ENCODE measurements at places on chromosomes 7 and 10.

- DNase-seq: no peak
These were observed 76.8 kb downstream of the CREB3L2 start for GRCh38 chr7:137925091-137925490.

DNA sequence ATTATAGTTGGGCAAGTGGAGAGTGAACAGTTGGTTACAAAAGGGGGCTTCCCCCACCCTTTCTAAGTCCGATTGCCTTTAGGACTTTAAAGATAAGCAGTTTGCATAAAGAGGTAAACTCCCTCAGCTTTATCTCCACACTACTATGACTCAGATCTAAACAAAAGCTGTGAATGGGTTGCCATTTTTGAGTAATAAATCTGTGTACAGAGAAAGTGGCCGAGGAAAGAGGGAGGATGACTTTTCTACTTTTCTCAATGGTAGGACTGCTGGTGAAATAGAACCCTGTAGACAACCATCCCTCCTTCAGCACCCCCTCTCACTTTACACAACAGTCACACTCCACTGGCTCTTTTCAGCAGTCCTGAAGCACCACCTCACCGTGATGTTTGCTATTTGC lies 71.2 kb downstream of the DNMBP start:
- no peak for DNase-seq

DNA sequence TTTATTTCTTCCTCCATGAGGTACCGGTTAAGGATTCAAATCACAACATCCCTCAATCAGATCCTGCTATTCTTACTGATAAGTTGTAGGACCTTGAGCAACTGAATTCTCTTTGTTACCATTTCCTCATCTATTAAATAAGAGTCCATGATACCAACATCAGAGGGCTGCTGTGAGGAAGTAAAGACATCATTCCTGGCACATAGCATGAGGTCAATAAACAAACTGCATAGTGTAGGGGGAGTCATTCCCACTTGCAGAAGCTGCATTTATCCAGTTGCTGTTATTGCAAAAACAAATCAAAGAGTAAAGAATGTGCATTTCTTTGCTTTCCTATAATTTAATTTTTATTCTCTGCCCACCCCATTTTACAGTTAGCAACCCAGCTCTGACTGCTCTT lies 36.8 kb downstream of the LDB3 start:
- no peak for DNase-seq

- no peak for DNase-seq
These were observed 70.5 kb upstream of the ABCB5 start for GRCh38 chr7:20545016-20545415.

DNA sequence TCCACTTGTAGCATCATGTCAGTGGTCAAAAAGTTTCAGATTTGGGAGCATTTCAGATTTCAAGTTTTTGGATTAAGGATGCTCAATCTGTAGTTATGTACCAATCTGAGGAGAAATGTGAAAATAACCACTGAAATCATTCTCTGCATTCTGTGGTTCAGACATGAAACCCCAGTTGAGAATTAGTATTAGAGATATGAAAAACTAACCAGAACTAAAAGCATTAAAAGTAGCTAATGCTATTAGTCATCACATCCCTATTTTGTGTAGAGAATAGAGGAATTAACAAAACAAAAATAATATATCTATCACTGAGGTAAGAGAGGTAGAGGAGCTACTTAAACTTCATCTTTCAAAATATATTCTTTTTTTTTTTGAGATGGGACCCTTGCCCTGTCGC lies 28.0 kb downstream of the MICU1 start:
- DNase-seq: no peak

GRCh38 chr7:135536150-135536549 lies 21.6 kb upstream of the NUP205 start:
- DNase-seq: no peak

GRCh38 chr7:92809760-92810573 lies 26.4 kb downstream of the CDK6 start:
- DNase-seq: peak; percentile 73

DNA sequence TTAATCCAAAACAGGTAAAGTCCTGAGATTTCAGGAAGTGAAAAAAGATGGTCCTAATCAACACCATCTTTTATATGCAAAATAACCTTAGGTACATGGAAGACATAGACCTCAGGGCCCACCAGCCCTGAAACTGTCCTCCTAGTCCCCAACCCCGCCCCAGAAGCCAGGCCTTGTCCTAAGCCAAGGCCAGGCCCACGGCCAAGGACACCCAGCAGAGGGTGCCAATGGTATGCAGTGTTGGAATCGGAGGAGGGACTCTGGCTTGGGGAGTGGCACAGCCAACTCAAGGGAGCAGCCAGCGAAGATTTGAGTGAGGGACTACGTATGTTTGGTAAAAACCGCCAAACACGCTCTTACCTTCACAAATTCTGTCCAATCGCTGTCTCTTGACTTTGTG lies 96.7 kb downstream of the ZRANB1 start:
- DNase-seq: no peak

DNA sequence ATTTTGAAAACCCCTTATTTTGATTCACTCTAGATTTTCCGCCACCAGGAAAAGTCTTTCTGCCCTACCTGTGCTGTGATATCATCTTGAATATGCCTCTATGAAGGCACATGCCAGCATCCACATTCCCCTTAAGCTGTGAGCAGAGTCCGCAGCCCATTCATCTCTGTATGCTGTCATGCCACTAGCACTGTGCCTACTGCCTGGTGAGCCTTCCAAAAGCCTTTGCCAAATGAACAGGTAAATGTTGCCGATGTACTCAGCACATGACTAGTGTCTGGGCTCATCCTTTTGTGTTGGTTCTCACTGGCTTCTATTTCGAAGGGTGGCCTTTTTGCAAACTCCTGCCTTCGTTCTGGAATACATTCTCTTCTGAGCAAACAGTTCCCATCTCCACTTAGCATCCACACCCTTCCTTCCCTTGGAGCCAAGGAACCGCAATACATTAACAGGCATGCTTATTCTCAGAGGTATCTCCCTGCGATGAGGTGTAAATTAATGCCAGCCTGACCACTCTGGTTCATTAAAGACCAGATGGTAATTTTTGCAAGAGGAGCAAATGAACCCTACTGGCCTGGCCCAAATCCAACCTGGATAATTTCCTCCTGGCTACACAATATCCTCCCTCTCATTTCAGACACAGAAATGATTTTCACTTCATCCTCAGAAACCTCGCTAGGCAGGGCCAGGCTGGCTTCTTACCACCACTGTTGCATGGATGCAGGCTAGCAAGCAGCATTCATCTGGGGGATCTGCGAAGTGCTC lies 339.7 kb upstream of the NFE2L3 start:
- no peak for DNase-seq

GRCh38 chr10:92323079-92323478 lies 32.1 kb downstream of the MARCHF5 start:
- no peak for DNase-seq

DNA sequence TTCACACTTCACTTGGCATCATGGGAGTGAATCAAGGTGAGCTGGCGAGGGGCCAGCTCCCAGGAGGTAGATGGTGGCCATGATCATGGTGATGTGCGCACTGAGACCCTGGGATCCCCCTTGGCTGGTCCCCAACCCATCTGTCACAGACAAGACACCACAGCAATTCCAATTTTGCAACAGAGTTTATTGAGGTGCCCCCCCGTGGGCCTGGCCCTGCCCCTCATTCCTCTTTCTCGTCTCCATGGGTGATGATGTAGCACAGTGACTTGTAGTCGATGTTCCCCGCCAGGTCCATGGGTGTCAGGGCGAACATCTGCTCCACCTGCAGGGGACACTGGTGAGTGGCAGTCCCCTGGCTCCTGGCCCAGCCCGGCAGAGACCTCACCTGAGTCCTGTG lies 2.4 kb downstream of the MYL7 start:
- DNase-seq: no peak

DNA sequence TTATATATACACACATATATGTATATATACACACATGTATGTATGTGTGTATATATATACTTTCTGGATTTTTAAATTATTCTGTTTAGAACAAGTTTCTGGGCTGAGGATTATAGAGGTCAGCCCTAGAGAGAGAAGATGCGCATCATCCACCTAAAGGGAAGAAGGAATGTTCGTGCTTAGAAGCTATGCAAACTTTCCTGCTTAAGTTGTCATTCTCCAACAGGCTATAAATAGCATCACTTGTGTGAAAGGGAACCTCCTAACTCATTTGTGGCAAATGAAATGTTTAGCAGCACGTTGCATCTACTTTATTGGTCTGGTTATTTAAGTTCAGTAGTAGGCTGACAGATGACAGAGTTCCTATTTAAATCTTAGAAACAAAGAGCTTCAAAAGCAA lies 23.9 kb upstream of the TPK1 start:
- no peak for DNase-seq

GRCh38 chr7:107686816-107687387 lies 26.3 kb downstream of the SLC26A4 start:
- DNase-seq: no peak

- DNase-seq: no peak
These were observed 23.8 kb upstream of the ZNF735 start for GRCh38 chr7:64183126-64183742.

DNA sequence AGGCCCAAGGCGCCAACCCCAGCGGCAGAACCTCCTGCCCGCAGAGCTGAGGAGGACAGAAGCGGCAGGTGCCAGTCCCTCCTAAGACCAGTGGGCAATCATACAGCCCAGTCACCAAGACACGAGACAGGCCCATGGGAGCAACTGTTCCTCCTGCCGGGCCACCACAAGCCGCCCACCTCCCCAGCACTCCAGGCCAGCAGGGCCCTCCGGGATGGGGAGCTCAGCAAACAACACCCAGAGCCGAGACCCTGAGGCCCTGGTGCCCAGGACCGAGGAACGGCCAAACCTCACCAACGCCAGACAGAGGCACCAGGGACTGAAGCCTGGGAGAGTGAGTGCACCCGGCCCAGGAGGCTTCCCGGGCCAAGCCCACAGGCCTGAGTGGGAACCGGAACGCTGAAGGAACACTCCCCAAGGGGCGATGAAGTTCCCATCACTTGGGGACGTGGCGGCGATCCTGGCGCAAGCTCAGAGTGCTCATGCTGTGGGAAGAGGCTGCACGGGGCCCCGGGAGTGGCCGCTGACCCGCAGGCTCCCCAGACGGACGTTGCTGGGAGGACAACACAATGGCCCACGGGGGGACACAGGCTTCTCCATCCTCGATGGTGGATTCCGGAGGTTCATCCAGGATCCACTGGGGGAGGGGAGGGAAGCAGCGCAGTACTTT lies 35.1 kb downstream of the GPER1 start:
- DNase-seq: no peak

DNA sequence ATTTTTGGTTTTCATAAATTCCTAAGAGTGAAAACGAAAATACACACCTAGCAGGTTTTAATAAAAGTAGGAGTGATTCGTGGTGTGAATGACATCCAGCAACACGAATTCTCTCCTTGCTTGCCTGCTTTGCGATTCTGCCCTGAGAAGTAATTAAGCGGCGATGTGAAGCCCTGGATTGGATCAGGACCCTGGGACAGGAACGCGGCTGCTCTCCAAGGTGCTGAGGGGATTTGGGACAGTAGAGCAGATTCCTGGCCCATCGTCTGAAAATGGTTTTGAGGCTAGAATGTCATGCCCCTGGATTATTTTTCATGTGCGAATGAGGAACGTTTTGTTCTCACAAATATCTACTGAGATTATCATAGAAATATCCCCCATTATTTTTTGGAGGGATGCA lies 7.8 kb downstream of the NPS start:
- DNase-seq: no peak

- DNase-seq: no peak
These were observed 51.7 kb upstream of the NEBL start for GRCh38 chr10:20948686-20949327.

GRCh38 chr7:33905389-33906032 lies at the start of gene BMPER:
BMPER (plus strand) TSS chr7:33905539; CDS start chr7:33905614, 75 bp downstream.
- no peak for DNase-seq

GRCh38 chr10:130498042-130498441 lies 361.9 kb downstream of the GLRX3 start:
- no peak for DNase-seq

- no peak for DNase-seq
These were observed 14.0 kb downstream of the MET start for GRCh38 chr7:116686033-116686432.

GRCh38 chr7:54838175-54838910 lies 79.3 kb upstream of the SEC61G start:
- DNase-seq: no peak

DNA sequence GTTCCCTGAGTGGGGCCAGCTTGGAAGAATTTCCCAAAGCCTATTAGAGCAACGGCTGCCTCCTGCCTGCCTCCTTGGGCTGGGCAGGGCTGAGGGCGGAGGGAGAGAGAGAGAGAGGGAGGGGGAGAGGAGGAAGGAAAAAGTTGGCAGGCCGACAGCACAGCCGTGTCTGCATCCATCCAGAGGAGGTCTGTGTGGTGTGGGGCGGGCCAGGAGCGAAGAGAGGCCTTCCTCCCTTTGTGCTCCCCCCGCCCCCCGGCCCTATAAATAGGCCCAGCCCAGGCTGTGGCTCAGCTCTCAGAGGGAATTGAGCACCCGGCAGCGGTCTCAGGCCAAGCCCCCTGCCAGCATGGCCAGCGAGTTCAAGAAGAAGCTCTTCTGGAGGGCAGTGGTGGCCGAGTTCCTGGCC lies at the start of gene AQP1:
Gene AQP1, plus strand, starts transcription at position 293 of the 409 bp plus-strand sequence. Its CDS starts 57 bp downstream, at position 350.
- no peak for DNase-seq

DNA sequence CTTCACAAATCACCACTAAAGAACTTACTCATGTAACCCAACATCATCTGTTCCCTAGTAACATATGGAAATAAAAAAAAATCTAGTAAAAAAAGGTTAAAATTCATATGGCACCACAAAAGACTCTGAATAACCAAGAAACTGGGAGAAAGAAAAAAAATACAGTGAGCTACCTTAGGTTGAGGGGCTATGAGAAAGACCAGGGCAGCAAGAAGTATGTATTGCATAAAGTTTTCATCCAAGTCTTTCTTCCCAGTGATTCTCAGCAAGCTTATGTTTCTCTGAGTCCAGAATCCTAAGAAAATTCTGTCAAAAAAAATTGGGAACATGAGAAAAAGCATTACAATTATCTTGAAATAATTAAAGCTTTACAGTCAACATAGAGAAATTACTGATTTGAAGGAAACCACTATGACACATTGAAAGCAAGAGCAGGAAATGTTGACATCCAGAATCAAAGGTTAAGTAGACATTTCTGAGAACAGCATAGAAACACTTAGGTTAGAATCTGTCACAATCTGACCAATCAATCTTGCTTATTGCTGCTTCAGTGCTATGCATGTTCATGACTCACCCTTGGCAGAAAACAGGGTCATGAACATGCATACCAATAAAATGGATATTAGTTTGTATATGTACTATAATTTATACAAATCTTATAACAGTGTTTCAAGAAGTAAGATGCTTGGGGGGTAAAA lies 494.0 kb upstream of the POT1 start:
- DNase-seq: peak; percentile 10

DNA sequence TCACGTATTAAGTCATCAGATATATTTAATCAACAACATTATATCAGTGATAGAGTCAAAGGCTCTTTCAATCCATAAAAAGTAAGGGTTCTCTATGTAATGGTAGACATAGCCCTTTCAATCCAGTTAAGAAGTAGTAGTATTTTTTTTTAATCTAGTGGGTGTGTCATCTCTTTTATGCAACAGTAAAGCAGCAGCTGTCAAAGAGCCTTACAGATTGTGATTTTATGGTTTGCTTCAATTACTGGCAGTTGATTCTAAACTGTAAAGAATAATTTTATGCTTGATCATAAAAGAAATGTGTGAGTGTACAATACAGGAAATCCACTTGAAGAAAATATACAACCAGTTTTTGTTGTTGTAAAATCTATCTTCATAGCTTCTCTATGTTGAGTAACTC lies 902.6 kb upstream of the MBL2 start:
- no peak for DNase-seq

- DNase-seq: no peak
These were observed 1094.1 kb downstream of the DNAJB9 start for GRCh38 chr7:109663806-109664205.

Measured in stromal cell of bone marrow (primary cell).